GM12864 (cell line): ENCODE measurements at places on chromosomes 2 and 18.

- DNase-seq = no peak
Measured at GRCh38 chr2:207296265-207296948, 130.7 kb upstream of the KLF7 start.

- DNase-seq = no peak
Measured at GRCh38 chr2:197079414-197079813, 152.9 kb upstream of the PGAP1 start.

DNA sequence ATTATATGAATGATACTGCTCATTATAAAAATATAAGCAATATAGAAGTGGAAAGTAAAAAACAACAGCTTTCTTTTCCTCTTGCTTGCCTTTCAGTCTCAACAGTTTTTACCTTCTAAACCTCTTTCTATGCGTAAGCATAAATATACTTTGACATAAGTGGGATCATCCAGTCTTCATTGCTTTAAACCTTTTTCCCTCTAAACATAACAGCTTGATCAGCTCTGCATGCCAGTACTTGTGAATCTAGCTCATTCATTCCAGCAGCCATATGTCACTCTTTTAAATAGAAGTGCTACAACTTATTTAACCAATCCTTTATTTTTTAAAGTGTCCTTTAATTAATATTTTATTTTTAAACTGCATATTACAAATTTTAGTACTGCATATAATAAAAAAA is 88.1 kb downstream of the TTC27 start:
- no peak for DNase-seq

DNA sequence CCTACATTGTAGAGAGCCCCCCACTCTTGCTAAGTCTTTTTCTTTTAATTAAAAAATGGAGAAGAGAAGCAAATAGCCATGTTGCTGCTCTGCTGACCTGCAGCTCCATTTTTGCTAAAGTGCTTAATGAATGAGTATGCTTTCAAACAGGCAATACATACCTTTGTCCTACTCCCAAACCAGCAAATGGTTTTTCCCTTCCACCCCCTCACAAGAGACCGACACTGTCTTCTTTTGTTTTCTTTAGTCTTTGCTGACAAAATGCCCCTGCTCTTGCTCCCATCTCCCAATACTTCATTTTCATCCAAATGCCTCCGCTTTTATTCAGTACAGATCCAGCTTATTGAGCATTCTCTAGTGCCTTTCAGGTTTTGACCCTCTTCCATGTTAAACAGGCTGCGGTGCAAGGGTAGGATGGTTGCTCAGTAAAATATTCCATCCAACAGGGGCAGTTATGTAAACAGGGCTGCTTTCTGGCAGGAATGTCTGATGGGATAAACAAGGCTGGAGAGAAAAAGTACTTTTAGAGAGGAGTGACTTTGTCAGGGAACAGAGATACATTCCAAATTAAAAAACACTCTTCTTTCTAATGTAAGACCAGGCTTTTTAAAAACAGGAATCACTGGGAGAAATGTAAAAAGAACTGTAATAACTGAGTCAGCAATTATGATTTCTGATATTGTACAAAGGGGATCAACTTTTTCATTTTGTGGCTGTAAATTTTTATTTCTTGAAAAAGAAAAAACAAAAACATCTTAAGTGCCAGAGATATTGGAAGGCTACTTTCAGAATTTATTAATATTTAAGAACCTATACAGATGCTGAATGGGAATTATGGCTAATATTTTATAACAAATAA is 136.8 kb downstream of the MEP1B start:
- no peak for DNase-seq

- DNase-seq = no peak
Measured at GRCh38 chr2:219475697-219476651, 22.7 kb upstream of the GMPPA start.

- no peak for DNase-seq
Measured at GRCh38 chr2:71536226-71536671, 82.9 kb downstream of the DYSF start.

DNA sequence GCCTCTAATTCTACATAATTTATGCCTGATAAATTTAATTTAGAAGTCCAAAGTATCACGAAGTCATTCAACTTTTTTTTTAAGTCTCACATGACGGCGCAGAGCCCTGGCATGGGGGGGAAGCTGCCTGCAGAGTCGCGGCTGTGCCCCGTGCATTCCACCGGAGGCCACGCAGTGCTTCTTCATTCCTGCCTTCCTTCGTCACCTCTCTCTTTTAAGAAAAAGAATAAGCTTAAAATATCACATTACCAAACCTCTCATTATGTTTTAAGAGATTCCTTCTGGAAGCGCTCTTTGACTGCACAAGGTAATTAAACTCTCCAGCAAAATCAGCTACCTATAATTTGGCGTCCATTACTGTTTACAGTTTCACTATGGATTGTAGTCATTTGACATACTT is 20.3 kb upstream of the KIDINS220 start:
- DNase-seq = no peak
